Activated CD4-positive, alpha-beta memory T cell treated with anti-CD3 and anti-CD28 coated beads, Interleukin-2, amount 10 ng/mL, durations not matched to agents 7 days and 5 days (primary cell): ENCODE measurements at places on chromosomes 3 and 15. TPM values are rescaled to one million over a fixed set of nuclear protein-coding genes. Genes with fewer than 3 reads are reported as not detected.

GPR149 gene
- not detected for total RNA-seq

DNA sequence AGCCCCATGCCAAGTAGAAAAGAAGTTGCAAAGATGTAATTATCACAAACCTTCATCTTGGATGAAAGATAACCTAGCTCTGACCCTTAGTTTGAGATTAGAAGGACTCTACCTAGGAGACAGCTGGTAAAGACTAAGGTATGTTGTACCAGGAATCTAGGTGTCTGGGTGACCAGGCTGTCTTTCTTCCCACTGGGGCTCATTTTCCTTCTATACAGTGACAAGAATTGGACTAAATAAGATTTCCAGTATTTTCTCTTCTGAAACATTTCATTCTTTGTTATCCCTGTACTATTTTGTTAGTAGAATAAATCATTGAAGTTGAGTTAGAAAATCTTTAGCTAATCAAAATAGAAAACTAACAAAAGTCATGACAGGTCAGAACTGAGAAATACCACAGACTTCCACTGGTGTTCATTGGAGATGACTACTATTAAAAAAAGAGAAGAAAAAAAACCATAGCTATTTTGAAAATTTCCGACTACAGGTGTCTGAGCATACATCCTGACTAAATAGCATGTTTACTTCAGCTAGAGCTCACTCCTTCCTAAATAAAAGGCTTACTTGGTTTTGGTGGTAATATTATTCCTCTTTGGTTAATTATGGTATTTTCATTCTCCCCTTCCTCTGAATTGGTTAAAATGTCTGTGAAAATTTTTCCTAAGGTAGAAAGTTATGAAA is 10.1 kb downstream of the TGFBR2 start:
- peak overlapping the region; percentile 43 for H3K4me3 ChIP-seq
- peaks cover 71% of the 10 kb centered on the region for H3K36me3 ChIP-seq
- H3K27ac ChIP-seq = peak overlapping the region; percentile 79
- no peaks in the 10 kb centered on the region for H3K27me3 ChIP-seq
- no peak for DNase-seq

GABRB3 gene
- not detected for total RNA-seq

GRCh38 chr3:11621077-11621476 is 22.6 kb downstream of the VGLL4 start:
- no peaks in the 10 kb centered on the region for H3K27me3 ChIP-seq
- H3K4me3 ChIP-seq = no peak overlapping the region
- peaks cover 55% of the 10 kb centered on the region for H3K4me1 ChIP-seq
- DNase-seq = no peak

- DNase-seq = no peak
- H3K36me3 ChIP-seq = peaks cover 6% of the 10 kb centered on the region
- peaks cover 6% of the 10 kb centered on the region for H3K4me1 ChIP-seq
- no peak overlapping the region for H3K27ac ChIP-seq
- no peak overlapping the region for H3K4me3 ChIP-seq
Measured at GRCh38 chr15:88453651-88454050, 13.5 kb downstream of the MRPL46 start.

GRCh38 chr3:57160765-57161538 is 4.2 kb downstream of the IL17RD start:
- H3K27ac ChIP-seq = no peak overlapping the region
- H3K4me3 ChIP-seq = no peak overlapping the region
- H3K27me3 ChIP-seq = peaks cover 54% of the 10 kb centered on the region
